CD4-positive, alpha-beta T cell treated with Interleukin-10 for 1 hour (primary cell): ENCODE measurements at places on chromosomes 4 and X.

GRCh38 chrX:69562904-69563578, 52.9 kb upstream of the EDA start:
- no peak for DNase-seq

DNA sequence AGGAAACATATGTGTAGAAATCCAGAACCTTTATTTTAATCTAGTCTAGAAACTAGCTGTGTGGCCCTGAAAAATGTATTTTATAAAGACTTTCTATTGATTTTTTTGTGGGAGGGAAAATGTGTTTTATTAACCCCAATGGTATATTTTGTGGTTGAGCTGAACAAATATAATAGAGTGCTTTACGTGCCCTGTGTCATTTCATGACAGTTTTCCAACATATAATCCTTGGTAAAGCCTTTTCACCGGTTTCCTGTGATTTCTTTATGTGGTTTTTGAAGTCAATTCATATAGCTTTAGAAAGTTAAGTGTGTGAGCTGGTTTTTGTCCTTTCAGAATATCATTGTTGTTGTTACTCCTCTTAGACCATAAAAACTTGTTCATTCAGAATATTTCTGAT, 375.7 kb downstream of the ADGRL3 start:
- no peak for DNase-seq

DNA sequence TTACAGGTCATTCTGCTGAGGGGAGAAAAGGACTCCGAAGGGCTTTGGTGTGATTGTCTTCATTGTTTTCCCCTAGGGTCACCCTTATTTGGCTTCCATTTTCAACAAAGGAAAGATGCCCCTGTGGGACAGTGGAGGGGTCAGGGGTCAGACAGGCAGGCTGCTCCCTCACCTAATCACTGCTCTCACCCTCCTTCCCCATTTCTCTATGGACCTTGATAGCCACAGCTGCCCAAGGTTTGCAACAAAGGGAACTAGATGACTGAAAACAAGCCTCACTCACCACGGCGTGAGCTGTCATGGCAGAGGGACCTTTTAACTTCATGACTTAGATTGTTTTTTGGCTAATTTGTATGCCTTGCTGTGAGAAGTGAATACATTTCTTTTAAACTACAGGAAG, 40.7 kb downstream of the C4orf51 start:
- no peak for DNase-seq

DNA sequence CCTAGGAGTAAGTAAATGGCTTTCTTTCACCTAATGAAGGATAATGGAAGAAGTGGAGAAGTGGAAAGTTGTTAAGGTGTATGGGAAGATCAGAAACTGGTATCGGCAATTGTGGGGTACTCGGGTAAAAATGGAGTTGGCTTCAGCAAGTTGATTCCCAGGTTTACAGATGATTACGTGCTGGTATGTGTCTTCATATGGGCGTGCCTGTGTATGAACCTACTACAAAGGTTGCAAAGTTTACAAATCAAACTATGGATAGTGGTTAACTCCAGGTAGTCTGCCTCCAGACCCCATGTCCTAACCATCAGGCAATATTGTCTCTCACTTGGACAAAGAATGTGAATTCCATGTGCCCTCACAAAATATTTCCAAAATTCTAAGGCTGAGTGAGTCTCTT, 773 bp downstream of the TLR3 start:
- DNase-seq, result no peak

DNA sequence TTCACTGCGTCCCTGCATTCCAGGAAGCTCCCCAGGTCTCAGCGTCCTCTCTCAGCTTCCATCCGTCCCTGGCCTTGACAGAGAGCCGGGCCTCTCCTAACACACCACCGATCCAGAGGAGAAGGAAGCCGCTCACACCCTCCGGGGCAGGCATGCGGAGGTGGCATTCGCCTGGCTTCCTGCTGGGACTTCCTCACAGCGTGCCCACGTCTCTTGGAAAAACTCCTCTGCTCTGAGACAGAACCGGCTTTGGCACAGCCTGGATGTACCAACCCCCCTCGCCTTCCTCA, 3.2 kb downstream of the CTAG2 start:
- no peak for DNase-seq
